Glutamatergic neuron (in vitro differentiated cells): ENCODE measurements at places on chromosomes 2 and 18.

DNA sequence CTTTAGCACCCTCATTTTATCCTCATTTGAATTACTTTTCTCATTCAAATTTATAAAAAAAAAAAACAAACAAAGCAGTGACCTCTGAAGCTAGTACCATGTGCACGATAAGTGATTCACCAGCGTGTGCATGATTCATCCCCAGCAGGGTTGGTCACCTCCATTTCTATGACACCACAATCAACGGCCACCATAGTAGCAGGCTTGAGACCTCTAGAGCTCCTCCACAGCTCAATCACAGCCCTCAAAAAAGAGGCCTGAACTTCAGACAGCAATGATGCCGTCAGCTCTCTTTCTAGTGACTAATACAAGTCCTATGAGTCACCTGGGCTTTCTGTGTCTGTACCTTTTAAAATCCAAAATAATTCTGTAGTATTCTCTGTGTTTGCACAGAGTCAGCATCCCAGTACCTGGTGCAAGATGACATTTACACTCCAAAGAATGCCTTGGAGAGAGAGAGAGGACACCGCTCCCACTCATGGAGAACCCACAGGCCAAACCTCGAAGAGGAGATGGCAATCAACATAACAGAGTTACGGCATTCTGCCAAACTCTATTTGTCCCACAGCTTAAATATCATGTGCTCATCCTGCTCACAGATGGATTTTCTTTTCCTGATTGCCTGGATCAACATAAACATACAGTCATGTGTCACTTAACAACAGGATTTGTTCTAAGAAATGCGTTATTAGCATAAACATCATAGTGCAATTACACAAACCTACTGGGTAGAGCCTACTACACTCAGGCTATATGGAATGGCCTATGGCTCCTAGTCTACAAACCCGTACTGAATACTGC is 58.7 kb downstream of the L3MBTL4 start:
- no peak for DNase-seq

DNA sequence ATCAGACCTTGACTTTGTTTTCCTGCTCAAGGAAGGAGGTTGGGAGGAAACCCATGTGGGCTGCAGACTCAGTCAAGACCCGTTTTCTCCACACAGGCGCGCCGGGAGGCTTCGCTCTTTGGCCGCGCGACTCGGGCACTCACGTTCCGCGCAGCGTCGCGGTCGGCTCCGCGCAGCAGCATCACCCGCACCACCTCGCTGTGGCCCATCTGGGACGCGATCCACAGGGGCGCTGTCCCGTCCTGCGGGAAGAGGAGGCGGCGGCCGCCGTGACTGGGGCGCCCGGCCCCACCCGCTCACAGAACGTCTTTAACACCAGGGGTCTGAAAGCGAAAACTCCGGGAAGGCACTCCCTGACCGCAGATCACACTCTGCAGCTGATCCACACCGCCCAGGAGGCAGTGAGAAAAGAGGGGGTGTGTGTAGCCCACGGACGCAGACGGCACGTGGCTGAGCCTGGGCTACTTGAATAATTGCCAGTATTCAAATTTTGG is 33.1 kb upstream of the NPC1 start:
- peak; percentile 49 for DNase-seq

DNA sequence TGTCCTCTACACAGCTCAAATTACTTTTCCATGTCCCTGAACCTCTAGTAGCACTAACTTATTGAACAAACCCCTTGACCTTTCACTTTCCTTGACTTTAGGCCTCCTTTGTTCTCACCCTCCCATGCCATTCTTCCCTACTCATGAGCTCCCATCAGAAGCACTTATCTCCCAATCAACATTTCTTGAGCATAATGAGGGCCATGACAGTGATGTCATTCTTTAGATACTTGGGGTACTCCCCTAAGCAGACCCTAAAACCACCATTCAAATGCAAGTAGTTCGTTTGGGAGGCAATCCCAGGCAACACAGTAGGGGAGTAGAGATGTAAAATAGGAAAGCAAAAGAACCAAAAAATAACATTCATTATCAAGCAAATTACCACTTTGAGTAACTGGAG is 115.9 kb upstream of the ARHGAP28 start:
- no peak for DNase-seq

DNA sequence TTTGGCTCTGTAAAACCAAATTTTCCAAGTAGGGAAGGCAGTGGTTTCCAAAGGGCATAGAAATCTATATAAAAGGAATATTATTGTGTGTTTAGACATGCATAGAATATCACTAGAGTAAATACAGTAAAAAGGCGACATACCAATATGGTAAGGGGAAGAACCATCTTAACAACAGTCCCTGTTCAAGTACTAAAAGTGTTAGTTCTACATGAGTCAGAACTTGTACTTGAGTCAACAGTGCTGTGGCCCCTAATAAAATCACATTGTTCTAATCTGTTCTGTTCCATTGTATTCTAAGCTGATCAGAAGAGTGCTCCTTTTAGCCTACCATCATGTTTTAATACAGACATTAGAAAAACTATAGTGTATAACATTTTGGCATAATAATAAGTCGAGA is 36.1 kb upstream of the TNFRSF11A start:
- DNase-seq, result no peak

- no peak for DNase-seq
These were observed 58.7 kb upstream of the STAM2 start for GRCh38 chr2:152234277-152234676.
